ENCODE measurements at places on chromosomes 11 and 22. TPM values are rescaled to one million over a fixed set of nuclear protein-coding genes. Genes with fewer than 3 reads are reported as not detected.

The NTM gene
- 3.4 TPM for total RNA-seq

- DNase-seq, result peak; percentile 2
These were observed 1.4 kb downstream of the PI4KA start for GRCh38 chr22:20857247-20857643.

The BIK gene
- not detected for total RNA-seq

The OR4A16 gene
- total RNA-seq, result not detected

GRCh38 chr11:108871152-108871551, 206.3 kb downstream of the DDX10 start:
- peak; percentile 72 for DNase-seq

- DNase-seq, result no peak
These were observed 19.9 kb downstream of the UNC93B1 start for GRCh38 chr11:67983951-67984350.

DNA sequence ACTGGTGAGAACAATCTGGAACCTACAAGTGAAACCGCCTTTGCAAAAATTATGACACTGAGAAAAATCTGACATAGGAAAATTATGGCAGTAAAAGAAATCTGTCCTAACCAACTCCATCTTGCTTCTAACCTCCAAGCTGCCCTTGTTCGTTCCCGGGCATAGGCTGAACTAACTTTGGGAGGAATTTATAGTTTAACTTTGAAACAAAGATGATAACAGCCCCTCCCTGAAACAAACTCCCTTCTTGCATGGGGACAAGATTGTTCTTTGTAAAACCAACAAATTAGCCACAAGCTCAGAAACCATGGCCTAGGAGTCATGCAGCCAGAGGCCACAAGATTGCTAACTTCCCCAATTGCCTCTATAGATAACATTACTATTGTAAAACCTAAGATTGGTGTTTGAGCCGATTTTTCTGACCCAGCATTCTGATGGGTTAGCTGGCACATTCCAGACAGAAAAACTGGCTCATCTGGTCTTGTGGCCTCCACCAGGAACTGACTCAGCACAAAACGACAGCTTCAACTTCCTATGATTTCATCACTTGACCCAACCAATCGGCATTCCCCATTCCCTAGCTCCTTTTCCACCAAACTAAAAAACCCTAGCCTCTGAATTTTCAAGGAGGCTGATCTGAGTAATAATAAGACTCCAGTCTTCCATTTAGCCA, 3.6 kb upstream of the CCDC81 start:
- DNase-seq, result peak; percentile 66
